Activated CD8-positive, alpha-beta T cell treated with anti-CD3 and anti-CD28 coated beads for 36 hours (primary cell): ENCODE measurements at places on chromosomes 2 and 18. TPM values are rescaled to one million over a fixed set of nuclear protein-coding genes. Genes with fewer than 3 reads are reported as not detected.

Gene MOB4
- 15.1 TPM for total RNA-seq

Gene KCNG2
- not detected for total RNA-seq

Gene DNAJC5G
- total RNA-seq: not detected

Gene L3MBTL4
- not detected for total RNA-seq

Gene CCL20
- 5.3 TPM for total RNA-seq

Gene ARHGEF33
- total RNA-seq: not detected

Gene TTLL4
- total RNA-seq: 36.6 TPM

Gene PLEK
- total RNA-seq: 4.8 TPM

Gene TTN
- 4.3 TPM for total RNA-seq

Gene CYRIA
- 0.72 TPM for total RNA-seq

Gene FLACC1
- total RNA-seq: 0.76 TPM

Gene INPP5D
- total RNA-seq: 40.2 TPM

Gene DUSP2
- 313 TPM for total RNA-seq

Gene FOSL2
- 114 TPM for total RNA-seq

Gene PHOSPHO2
- 3.9 TPM for total RNA-seq

Gene AQP12B
- not detected for total RNA-seq

Gene NR4A2
- total RNA-seq: 61.6 TPM

Gene KLHL41
- total RNA-seq: 0.34 TPM
